Stimulated activated CD4-positive, alpha-beta T cell treated with anti-CD3 and anti-CD28 coated beads, Interleukin-15, amount 100 ng/mL, for 24 hours (primary cell): ENCODE measurements at places on chromosomes 1 and 21.
A peak's percentile ranks its signal among the peaks of the same experiment; 100 is the strongest.

DNA sequence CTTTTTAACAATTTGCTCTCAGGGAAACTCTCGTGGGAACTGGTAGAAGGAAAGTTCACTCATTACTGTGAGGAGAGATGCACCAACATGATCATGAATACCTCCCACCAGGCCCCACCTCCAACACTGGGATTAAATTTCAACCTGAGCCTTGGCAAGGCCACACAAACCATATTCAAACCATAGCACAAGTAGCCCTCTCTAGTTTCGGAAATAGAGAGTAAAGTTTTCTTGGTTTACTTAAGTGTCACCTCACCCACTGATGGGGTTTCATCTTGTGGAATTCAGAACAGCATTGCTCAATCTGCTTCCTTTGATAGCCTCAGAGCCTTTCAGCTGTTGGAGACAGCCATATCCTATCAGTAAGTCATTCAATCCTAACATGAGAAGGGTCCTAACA lies 25.5 kb upstream of the CCSAP start:
- DNase-seq = no peak

- DNase-seq = no peak
Observed at GRCh38 chr1:226526801-226527595, 21.6 kb upstream of the STUM start.

DNA sequence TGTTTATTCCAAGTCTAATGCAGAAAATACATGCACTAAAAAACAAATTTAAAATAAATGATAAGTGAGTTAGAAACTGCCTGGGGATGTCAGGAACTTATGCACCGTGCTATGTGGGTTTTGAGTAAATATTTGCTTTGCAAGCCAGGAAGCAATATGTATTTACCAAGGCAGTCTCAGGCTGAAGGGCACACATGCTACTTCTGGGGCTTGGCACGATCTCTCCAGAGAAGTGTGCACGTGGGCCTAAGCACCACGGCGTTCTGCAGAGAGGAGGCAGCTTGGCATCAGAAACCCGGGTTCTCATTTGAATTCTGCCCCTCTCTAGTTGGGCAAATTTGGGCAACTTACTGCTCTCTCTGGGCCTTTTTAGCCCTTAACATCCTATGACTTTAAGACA lies 72.6 kb upstream of the ROR1 start:
- DNase-seq = no peak

- DNase-seq = no peak
Observed at GRCh38 chr1:75308365-75308764, 174.2 kb downstream of the LHX8 start.

- DNase-seq = no peak
Observed at GRCh38 chr1:150528196-150528595, 12.6 kb downstream of the FALEC start.

GRCh38 chr1:63825111-63825510 lies 51.3 kb downstream of the ROR1 start:
- no peak for DNase-seq

- DNase-seq = no peak
Observed at GRCh38 chr1:26005434-26006105, 7.7 kb upstream of the PAFAH2 start.

DNA sequence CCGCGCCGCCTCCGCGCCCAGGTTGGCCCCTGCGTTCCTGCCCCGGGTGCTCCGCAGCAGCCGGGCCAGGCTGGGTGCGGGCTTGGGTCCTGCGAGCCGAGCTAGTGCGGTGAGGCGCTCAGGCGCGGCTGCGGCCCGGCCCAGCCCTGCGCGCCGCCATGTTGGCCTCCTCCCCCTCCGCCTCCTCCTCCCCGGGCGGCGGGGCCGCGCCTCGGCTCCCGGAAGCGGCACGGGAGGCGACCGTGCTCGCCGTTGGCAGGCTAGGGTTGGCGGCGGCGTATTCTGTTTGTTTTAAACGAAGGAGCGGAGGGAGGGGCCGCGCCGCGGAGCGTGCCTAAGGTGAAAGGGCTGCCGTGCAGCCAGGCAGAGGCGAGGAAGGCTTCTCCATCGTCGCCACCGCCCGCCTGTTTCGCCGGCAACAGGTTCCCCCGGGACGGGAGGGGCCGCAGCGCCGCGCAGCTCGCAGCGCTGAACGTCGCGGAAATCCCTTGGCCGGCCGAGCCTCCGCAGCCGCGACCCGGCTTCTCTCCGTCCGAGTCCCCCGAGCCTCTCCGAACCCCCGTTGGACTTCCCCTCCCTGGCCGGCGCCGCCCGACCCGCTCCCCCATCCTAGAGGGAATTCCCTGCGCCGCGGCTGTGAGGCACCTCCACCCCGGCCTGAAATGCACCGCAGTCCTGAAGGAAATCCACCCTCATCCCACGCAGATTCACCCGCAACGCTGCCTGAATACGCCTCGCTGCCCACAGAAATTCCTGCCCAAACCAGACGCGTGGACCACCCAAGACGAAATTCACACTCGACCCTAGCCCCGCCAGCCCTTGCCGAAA lies at the start of gene USP24:
TSS of gene USP24 (minus strand) at position 171 of the 828 bp plus-strand sequence. CDS start 251 bp downstream, outside the sequence.
- peak; percentile 82 for DNase-seq

DNA sequence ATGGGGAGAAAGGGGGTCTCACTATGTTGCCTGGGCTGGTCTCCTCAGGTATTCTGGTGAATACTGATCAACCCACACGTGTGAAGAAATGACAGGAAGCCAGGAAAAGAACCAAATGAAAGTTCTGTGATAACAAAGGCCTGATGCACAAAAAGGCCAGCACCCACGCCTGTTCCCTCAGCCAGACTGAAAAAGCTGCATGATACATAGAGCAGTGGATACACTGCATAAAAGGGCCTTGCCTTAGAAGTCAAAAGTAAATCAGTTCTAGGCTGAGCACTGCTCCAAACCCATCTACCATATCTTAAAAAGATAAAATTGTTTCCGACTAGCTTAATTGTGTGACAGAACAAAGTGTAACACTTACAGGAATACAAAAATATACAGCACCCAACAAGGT lies 36.9 kb upstream of the PSMG1 start:
- DNase-seq = peak; percentile 4

DNA sequence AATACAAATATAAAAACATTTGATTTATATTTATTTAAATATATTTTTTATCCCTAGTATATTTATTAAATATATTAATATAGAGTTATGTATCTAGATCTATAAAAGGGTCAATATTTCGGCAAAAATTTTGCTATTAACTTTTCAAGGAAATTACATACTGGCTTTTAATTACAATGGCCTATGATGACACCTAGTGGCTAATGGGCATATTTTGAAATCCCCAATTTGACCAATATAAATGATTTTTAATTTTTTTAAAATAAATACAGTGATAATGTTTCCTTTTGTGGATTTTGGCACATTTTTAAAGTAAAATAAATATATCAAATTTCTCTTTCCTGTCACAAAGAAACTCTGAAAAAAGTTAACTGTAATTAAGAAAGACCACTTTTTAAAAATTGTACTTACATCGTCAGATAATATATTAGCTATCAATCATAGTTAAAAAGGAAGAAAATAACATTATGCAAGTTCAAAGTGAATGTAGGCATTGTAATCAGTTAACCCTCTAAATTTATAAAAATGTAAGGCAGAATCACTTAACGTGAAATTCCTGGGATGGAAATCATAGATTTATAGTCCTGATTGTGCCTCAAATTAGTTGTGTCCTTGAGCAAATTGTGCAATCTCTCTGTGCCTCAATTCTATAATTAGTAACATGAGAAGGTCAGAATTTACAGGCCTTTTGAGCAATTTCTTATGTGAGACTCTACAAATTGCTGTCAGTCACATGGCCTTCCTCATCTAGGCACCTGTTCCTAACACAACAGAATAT lies 25.6 kb upstream of the RGS13 start:
- no peak for DNase-seq

- peak; percentile 42 for DNase-seq
Observed at GRCh38 chr1:152623203-152623844, 421 bp upstream of the LCE3A start.

DNA sequence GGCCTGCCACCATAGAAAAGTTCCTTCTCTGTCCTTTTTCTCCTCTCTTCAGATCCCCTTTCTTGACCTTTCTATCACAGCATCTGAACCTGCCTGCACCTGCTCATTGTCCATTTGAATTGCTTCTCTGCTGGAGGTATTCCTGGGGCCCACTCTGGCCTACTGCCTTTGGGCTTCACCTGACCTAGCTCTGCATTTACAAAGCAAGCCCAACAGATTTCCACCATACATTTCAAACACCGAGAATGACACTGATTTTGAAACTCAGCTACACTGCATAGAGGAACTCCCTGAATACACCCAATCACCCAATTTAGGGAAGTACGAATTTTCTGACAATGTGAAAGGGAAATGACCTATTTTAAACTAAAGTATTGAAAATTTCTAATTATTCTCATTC lies 284.5 kb upstream of the USP25 start:
- DNase-seq = no peak

- DNase-seq = no peak
Observed at GRCh38 chr1:97192872-97193572, 471.4 kb downstream of the PTBP2 start.
